Keratinocyte (primary cell): ENCODE measurements at places on chromosomes 3 and 15. TPM values are rescaled to one million over a fixed set of nuclear protein-coding genes. Genes with fewer than 3 reads are reported as not detected.

The CHRNA5 gene
- polyA plus RNA-seq = 3.7 to 10.0 TPM (median 8.0 TPM) in 3 replicates

The C2CD4B gene
- polyA plus RNA-seq = not detected in 3 replicates

The ATP10A gene
- not detected in 3 replicates for polyA plus RNA-seq

The TM6SF1 gene
- 0.05 TPM in 1 of 3 replicates, not detected in the others for polyA plus RNA-seq

The FBXW12 gene
- polyA plus RNA-seq = not detected in 3 replicates

The LIPH gene
- 0.58 to 1.7 TPM (median 1.1 TPM) in 3 replicates for polyA plus RNA-seq

The DGKG gene
- 0.04 to 0.52 TPM (median 0.22 TPM) in 3 replicates for polyA plus RNA-seq

DNA sequence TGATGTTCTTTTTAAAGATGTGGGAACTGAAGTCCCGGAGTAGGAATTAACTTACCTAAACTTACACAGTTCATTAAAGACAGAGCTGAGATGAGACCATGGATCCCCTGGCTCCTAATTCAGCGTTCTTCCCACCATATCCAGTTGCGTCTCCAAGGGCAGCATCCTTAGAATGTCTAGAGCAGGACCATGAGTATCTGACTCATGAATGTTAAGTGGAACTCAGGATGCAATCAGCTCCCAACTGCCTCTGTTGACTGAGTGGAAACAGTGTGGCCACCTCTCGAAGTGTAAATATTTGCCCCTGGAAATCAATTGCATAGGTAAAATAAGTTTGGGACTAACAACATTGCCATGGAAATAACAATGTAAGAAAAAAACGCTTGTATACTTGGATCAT is 2.5 kb downstream of the SNTN start:
- no peaks in the 10 kb centered on the region for H3K4me1 ChIP-seq
- no peak for DNase-seq
- H3K27me3 ChIP-seq = no peaks in the 10 kb centered on the region

GRCh38 chr15:73854265-73854664 is 19.1 kb upstream of the TBC1D21 start:
- H3K27ac ChIP-seq = no peak overlapping the region
- DNase-seq = no peak
- H3K27me3 ChIP-seq = peaks cover 24% of the 10 kb centered on the region
- H3K4me1 ChIP-seq = no peaks in the 10 kb centered on the region
- no peak overlapping the region for H3K4me3 ChIP-seq

GRCh38 chr3:120368172-120368571 is 19.0 kb upstream of the LRRC58 start:
- H3K36me3 ChIP-seq = no peaks in the 10 kb centered on the region
- no peaks in the 10 kb centered on the region for H3K4me1 ChIP-seq
- no peak overlapping the region for H3K27ac ChIP-seq
- no peak for DNase-seq
- no peak overlapping the region for H3K4me3 ChIP-seq
- H3K27me3 ChIP-seq = peaks cover 5% of the 10 kb centered on the region

GRCh38 chr15:71888797-71889196 is 78.4 kb downstream of the NR2E3 start:
- no peaks in the 10 kb centered on the region for H3K4me1 ChIP-seq
- no peaks in the 10 kb centered on the region for H3K27me3 ChIP-seq
- no peaks in the 10 kb centered on the region for H3K36me3 ChIP-seq
- H3K27ac ChIP-seq = no peak overlapping the region
- no peak for DNase-seq

DNA sequence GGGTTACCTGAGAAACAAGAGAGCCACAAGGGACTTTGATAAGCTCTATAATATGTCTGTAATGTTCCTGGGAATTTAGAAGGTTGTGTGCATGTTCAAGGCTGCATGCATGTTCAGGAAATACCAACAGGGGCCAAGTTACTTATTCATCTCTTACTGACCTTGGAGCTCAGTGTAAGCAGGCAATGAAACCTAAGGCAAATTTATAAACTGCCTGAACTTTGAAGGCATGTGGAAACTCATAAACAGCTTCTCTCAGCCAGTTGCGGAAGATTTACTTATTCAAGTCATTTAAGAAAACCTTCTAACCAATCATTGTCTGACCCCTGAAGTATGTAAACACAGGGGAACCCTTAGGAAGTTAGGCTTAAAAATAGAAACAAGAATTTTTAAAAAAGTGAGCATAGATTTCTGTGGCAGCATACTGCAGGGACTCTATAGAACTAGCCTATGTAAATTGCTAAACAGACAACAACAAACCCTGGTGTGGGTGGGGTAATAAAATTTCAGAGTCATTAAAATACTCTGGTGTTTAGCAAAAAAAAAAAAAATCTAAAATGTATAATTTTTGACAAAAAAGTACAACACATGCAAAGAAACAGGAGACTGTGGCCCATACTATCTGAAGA is 57.2 kb downstream of the SLC15A2 start:
- no peaks in the 10 kb centered on the region for H3K27me3 ChIP-seq
- H3K36me3 ChIP-seq = no peaks in the 10 kb centered on the region
- no peak for DNase-seq
- H3K27ac ChIP-seq = no peak overlapping the region

DNA sequence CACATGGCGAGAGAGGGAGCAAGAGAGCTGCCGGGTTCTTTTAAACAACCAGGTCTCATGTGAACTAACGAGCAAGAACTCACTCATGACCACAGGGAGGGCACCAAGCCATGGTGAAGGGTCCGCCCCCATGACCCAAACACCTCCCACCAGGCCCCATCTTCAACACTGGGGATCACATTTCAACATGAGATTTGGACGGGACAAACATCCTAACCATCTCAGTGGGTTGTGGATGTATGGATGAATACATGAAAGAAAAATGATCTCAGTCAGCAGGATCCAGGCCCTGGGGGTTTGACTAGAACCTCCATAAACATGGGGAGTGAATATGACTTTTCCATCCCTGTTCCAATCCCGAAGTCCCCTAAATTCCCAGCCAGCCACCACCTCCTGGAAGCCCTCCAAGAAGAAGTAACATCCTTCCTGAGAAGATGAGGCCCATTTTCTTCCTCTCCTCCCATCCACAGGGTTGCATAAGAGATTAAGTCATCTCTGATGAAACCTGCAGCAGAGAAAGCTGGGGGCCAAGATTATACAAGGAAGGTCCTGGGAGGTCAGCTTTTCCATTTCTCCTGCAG is 9.5 kb downstream of the CAV3 start:
- no peaks in the 10 kb centered on the region for H3K36me3 ChIP-seq
- no peak for DNase-seq
- peaks cover 35% of the 10 kb centered on the region for H3K4me1 ChIP-seq
- H3K27me3 ChIP-seq = no peaks in the 10 kb centered on the region
- H3K4me3 ChIP-seq = no peak overlapping the region

GRCh38 chr15:98767692-98768091 is 119.4 kb downstream of the IGF1R start:
- no peak for DNase-seq
- H3K27ac ChIP-seq = no peak overlapping the region
- no peak overlapping the region for H3K4me3 ChIP-seq
- peaks cover 4% of the 10 kb centered on the region for H3K4me1 ChIP-seq
- H3K36me3 ChIP-seq = no peaks in the 10 kb centered on the region
- no peaks in the 10 kb centered on the region for H3K27me3 ChIP-seq

DNA sequence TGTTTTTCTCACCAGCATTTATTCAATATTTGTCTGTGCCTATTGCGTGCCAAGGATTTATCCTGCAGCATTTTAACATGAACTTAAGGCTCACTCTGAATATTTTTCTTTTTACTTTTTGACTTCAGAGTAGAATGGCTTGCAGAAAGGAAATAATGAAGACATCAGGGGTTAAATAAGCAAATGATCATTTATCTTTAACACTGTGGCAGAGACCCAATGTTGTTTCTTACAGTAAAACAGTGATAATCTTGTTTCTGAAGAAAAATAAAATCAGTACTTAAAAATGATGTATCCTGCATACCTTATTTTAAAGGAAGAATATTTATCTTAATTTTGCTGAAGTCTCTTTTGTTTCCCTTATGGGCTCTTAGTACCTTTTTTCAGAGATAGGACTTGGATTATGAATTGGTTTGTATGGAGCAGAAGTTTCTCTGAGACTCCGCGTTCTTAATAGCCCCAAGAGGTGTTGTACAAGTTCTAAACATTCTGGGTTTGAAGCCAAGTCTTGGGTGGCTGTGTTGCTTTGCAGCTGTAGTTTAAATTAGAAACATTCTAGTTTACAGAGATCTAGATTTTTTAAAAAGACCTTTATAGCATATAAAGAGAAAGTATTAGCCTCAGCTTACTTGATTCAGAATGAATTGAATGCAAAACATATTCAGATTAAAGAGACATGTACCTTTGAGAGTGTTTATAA is 40.5 kb downstream of the COL6A6 start:
- H3K36me3 ChIP-seq = no peaks in the 10 kb centered on the region
- no peaks in the 10 kb centered on the region for H3K27me3 ChIP-seq
- H3K27ac ChIP-seq = no peak overlapping the region
- H3K4me3 ChIP-seq = no peak overlapping the region

GRCh38 chr3:113556316-113556945 is 24.1 kb downstream of the SIDT1 start:
- H3K36me3 ChIP-seq = no peaks in the 10 kb centered on the region
- no peak overlapping the region for H3K27ac ChIP-seq
- no peak for DNase-seq
- peaks cover 16% of the 10 kb centered on the region for H3K4me1 ChIP-seq
- H3K4me3 ChIP-seq = no peak overlapping the region

DNA sequence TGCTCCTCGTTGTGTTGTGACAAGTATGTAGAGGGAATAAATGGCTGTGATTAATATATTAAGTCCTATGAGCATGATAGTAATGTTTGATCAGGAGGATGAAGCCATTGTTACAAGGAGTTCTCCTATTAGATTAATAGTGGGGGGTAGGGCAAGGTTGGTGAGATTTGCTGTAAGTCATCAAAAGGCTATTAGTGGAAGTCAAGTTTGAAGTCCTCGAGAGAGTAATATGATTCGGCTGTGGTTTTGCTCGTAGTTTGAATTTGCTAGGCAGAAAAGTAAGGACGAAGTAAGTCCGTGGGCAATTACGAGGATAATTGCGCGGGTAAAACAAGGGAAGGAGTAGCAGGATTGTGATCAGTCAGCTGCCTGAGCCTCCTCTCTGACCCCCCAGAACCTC is 26.0 kb upstream of the BUB1B start:
- H3K4me1 ChIP-seq = no peaks in the 10 kb centered on the region
- H3K4me3 ChIP-seq = no peak overlapping the region
- no peak overlapping the region for H3K27ac ChIP-seq

- no peak overlapping the region for H3K4me3 ChIP-seq
- no peaks in the 10 kb centered on the region for H3K27me3 ChIP-seq
- H3K27ac ChIP-seq = peak overlapping the region; percentile 88
- H3K4me1 ChIP-seq = peaks cover 78% of the 10 kb centered on the region
- H3K36me3 ChIP-seq = no peaks in the 10 kb centered on the region
- DNase-seq = no peak
Observed at GRCh38 chr3:177598097-177598833, 401.0 kb upstream of the TBL1XR1 start.

DNA sequence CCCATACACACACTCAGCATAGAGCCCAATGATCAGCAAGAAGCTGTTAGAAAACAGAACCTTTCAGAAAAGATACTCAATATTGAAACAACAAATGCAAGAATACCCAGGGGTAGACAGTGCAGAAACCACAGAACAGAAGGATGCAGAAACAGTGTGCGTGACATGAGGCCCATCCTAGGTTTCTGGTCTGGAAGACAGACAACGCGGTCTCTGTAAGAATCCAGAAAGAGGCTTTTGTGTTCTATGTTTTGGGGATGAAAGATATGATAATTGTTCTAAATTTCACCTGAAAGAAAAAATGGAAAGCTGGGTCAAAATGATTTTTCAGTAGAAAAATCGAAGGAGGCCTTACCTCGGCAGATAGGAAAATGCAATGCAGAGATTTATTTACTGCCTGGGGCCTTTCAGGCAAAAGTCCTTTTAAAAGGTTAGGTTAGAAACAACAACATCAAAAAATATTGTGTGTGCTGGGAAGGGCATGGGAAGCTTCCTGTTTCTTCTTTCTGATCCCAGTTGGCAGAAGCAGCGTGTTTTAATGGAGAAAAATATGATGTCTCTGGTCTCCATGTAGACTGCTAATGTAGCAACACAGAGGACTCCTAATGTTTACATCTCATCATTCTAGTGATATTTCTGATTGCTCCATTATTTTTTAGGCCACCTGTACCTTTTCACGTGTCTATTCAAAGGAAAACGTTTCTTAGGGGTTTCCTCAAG is 17.0 kb downstream of the SYNM start:
- peaks cover 12% of the 10 kb centered on the region for H3K27me3 ChIP-seq
- H3K4me3 ChIP-seq = no peak overlapping the region
- no peak overlapping the region for H3K27ac ChIP-seq
- H3K4me1 ChIP-seq = peaks cover 17% of the 10 kb centered on the region
- H3K36me3 ChIP-seq = no peaks in the 10 kb centered on the region
- DNase-seq = no peak

DNA sequence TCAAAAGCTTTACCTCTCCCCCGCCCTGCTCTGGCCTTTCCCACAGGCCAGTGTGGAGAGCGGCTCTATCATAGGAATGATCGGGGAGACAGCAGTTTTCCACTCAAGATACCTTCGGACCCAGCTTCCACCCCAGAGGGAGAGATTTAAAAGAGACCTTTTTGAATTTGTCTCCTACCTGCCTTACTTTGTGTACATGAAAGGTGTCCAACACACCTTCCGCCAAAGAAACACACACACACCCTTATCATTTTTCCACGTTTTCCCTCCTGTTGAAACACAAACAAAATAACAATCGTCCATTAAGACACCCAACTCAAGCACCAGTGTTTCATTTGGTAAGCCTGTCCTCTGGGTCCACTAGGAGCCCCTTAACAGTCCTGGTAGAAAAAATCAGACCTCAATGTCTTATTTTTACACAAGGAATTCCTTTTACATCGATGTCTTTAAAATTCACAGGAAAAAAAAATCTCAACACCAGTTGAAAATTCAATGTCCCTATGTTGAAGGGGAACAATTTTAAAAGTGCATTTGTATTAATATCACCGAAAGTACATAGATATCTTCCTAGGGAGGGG is 4.0 kb downstream of the HES1 start:
- H3K4me3 ChIP-seq = no peak overlapping the region
- H3K4me1 ChIP-seq = peaks cover 52% of the 10 kb centered on the region
- no peaks in the 10 kb centered on the region for H3K36me3 ChIP-seq
- no peaks in the 10 kb centered on the region for H3K27me3 ChIP-seq

DNA sequence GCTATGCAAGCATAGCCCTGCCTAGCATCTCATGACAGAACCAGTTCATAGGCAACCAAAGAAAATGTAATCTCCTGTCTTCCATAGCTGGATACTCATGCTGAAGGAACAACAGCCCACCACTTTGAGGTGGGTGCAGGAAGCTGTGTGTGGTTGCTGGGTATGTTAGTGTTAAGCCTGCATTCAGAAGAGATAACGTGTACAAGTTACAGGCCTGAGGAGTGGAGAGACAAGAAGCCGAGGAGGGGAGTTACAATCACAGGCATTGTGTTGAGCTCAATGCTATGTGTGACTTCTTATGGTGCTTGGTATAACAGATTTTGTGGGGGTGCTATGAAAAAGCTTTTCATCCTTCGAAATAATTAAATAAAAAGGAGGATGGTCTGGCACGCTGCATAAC is 42.8 kb upstream of the SECISBP2L start:
- no peaks in the 10 kb centered on the region for H3K27me3 ChIP-seq
- no peak for DNase-seq
- H3K27ac ChIP-seq = no peak overlapping the region
- no peaks in the 10 kb centered on the region for H3K4me1 ChIP-seq

DNA sequence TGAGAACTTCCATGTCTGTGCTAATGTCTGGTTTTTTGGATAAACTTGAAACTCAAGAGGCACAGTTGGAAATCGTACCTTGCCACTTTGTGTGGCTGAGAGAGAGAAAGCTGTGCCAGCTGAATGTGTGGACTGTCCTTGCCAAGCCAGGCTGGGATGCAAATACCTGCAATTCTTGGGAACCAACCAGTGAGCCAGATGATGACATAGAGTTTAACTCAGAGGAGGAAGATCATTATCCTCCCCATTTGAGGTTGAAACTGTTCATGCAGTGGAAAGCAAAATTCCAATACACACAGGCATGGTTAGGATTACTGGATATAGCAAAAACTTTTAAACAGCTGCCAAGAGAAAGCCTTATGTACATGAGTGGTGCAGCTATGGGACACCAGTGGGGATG is 451.4 kb upstream of the NPAP1 start:
- no peaks in the 10 kb centered on the region for H3K4me1 ChIP-seq
- no peak for DNase-seq
- no peaks in the 10 kb centered on the region for H3K27me3 ChIP-seq
- H3K4me3 ChIP-seq = no peak overlapping the region
